ENCODE measurements at places on chromosomes 6 and 20.

DNA sequence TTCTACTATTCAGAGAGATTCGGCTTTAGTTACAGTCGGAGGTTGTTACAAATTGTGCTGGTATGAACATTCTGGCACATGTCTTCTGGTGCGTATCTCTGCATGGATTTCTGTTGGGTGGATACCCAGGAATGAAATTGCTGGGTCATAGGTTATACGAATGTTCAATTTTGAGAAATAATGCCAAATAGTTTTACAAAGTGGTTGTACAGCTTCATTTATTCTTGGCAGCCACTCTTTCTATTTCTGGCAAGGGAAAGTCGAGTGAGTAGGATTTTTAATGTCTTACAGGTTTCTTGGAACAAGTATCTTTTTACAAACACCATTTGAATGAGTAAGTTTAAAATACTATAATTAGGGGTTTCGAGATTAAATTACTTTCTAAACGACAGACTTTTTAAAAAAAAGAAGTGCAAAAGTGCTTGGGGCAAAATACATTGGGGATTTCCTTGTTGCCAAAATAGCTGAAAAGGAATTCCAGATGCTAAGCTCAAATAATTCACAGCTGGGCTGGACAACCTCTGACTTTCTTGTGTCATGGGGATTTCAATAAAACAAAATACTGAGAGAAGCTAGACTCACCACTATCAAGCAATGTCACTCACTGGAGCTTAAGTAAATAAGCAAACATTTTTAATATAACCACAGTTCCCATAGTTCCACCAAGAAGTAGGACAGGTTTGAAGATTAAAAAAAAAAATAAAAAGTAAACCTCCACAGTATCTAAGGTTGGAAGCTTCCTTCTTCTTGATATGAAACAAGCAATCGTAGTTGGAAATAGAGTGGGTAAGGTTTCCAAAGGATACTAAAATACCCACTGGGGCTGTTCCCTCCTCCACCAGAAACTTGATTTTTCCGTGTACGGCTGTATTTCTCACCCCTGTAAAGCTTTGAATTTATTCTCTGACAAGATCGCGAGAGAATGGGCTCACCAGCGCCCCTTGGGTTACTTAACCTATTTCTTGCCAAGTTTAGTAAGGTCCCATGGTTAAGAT lies 21.6 kb upstream of the GFOD1 start:
- H3K36me3 ChIP-seq = no peaks in the 10 kb centered on the region
- no peak overlapping the region for H3K4me3 ChIP-seq
- no peak for DNase-seq
- H3K4me1 ChIP-seq = no peaks in the 10 kb centered on the region
- no peak overlapping the region for H3K27ac ChIP-seq
- no peaks in the 10 kb centered on the region for H3K27me3 ChIP-seq

DNA sequence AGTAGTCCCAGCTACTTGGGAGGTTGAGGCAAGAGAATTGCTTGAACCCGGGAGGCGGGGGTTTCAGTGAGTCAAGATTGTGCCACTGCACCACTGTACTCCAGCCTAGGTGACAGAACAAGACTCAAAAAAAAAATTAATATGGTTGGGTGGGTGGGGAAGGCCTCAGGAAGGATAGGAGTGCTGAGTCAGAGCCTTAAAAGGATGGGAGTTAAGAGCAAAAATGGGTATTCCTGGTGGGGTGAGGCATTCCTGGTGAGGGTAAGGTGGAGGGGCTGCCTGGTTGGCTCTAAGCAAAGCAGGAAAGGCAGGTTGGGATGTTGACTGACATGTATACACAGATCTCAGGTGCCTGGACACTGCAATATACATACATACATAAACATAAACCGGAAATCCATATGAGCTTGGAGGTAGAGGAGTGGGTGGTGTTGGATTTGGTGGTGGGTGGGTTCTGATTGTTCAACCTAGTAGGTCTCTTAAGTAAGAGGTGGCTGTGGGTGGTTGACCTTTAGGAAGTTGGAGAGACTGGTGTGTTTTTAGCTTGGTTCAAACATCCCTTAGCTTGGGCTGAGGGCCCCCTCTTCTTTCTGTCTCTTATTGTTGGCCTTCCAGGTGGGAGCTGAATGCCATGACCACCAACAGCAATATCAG lies 1.2 kb upstream of the RRP36 start:
- peaks cover 18% of the 10 kb centered on the region for H3K36me3 ChIP-seq
- no peak overlapping the region for H3K27ac ChIP-seq
- DNase-seq = no peak
- no peak overlapping the region for H3K4me3 ChIP-seq
- H3K27me3 ChIP-seq = no peaks in the 10 kb centered on the region

- no peaks in the 10 kb centered on the region for H3K27me3 ChIP-seq
- no peak overlapping the region for H3K4me3 ChIP-seq
- H3K4me1 ChIP-seq = no peaks in the 10 kb centered on the region
- peaks cover 35% of the 10 kb centered on the region for H3K36me3 ChIP-seq
These were observed 6.5 kb downstream of the GTPBP2 start for GRCh38 chr6:43622541-43622940.

DNA sequence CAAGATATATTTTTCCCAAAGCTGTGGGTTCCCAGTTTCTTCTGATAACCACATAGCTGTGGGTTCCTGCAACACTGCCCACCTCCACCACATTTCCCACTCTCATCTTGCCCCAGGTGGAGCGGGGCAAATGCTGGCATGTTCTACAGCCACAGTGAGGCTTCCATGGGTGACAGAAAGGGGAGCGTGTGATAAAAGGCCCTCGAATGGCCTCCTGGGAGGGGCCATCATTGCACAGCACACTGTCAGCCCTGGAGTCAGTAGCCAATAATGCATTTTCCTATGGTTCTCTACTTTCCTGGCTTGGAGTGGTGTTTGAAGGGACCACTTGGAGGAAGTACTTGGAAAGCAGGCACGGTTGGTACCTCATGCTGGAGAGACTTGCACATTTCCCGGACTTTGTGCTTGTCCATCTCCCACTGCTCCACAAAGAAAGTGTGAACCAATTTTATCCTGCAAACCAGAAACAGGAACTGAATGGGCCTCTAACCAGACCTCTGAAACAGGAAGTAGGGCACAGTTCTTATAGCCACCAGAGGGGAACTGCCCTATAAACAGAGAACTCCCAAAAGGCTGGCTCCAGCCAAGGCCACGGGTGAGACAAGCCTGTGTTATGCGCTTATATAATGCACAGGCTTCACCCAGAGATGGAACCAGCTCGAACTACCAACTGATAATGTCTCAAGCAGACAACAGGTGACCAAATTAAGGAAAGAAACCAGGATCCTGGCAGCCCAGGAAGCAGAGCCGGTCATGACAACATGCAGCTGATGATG lies 8.6 kb downstream of the MAP3K5 start:
- no peak for DNase-seq
- no peaks in the 10 kb centered on the region for H3K36me3 ChIP-seq
- H3K4me3 ChIP-seq = no peak overlapping the region
- H3K27ac ChIP-seq = no peak overlapping the region
- no peaks in the 10 kb centered on the region for H3K27me3 ChIP-seq

- no peak for DNase-seq
- no peaks in the 10 kb centered on the region for H3K4me1 ChIP-seq
- no peak overlapping the region for H3K27ac ChIP-seq
- H3K27me3 ChIP-seq = no peaks in the 10 kb centered on the region
- no peaks in the 10 kb centered on the region for H3K36me3 ChIP-seq
These were observed 16.8 kb downstream of the BCL2L1 start for GRCh38 chr20:31705598-31706597.

- no peak for DNase-seq
- no peaks in the 10 kb centered on the region for H3K27me3 ChIP-seq
- H3K4me3 ChIP-seq = no peak overlapping the region
- no peak overlapping the region for H3K27ac ChIP-seq
These were observed 31.3 kb downstream of the KCNK5 start for GRCh38 chr6:39197922-39198500.

GRCh38 chr20:32442630-32443373 lies 84.7 kb downstream of the ASXL1 start:
- H3K36me3 ChIP-seq = peaks cover under 1% of the 10 kb centered on the region
- DNase-seq = no peak
- H3K27ac ChIP-seq = no peak overlapping the region
- H3K27me3 ChIP-seq = no peaks in the 10 kb centered on the region

DNA sequence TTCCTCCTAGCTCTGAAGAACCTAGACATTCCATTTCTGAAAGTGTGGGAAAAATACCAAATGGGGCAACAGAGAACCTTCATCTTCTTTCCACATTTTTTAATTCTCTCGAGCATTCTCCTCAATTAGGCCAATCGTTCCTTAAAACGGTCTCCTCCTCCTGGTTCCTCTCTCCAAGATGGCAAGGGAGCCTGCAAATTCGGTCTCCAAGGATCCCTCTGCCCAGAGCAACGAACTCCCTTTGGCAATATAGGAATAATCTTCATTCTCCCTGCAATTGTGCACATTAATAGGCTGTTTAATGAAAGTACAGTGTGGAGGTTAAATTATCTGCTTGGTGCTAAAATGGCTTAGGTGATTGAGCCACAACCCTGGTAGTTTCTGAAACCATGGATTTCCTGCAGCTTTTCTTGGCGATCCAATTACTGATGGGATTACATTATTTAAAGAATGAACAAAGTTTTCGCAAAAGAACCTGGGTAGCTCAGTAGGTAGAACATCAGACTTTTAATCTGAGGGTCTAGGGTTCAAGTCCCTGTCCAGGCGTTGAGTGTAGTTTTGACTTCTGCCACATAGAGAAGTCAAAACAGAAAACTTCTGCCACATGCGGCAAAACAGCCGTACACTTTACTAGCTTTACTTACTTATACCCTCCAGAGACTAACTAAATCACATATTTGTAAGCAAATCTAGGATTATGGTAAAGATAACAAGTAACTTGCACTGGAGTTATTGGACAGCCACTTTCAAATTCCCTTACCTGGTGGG lies 102.9 kb upstream of the ZNF184 start:
- H3K27ac ChIP-seq = no peak overlapping the region
- no peaks in the 10 kb centered on the region for H3K36me3 ChIP-seq
- H3K27me3 ChIP-seq = no peaks in the 10 kb centered on the region
- H3K4me1 ChIP-seq = no peaks in the 10 kb centered on the region
- H3K4me3 ChIP-seq = no peak overlapping the region
- peak; percentile 84 for DNase-seq

DNA sequence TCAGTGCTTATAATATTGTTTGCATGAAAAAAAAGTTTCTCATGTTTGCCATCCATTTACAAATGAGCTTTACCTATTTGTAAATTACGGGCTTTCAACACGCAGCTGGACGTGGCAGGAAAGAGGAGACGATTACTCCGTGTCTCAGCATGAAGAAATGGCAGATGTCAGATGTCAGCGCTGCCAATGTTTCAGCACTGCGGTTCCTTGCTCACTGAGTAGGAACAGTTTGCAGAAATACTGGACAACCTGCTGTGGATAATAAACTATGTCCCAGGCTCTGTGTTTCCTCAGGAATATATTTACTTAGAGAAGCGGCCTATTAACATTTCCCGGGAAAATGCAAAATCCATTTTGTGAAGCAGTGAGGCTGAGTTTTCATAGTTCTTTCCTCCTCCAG lies 22.7 kb downstream of the RAMACL start:
- no peaks in the 10 kb centered on the region for H3K27me3 ChIP-seq
- no peaks in the 10 kb centered on the region for H3K36me3 ChIP-seq
- no peak for DNase-seq

DNA sequence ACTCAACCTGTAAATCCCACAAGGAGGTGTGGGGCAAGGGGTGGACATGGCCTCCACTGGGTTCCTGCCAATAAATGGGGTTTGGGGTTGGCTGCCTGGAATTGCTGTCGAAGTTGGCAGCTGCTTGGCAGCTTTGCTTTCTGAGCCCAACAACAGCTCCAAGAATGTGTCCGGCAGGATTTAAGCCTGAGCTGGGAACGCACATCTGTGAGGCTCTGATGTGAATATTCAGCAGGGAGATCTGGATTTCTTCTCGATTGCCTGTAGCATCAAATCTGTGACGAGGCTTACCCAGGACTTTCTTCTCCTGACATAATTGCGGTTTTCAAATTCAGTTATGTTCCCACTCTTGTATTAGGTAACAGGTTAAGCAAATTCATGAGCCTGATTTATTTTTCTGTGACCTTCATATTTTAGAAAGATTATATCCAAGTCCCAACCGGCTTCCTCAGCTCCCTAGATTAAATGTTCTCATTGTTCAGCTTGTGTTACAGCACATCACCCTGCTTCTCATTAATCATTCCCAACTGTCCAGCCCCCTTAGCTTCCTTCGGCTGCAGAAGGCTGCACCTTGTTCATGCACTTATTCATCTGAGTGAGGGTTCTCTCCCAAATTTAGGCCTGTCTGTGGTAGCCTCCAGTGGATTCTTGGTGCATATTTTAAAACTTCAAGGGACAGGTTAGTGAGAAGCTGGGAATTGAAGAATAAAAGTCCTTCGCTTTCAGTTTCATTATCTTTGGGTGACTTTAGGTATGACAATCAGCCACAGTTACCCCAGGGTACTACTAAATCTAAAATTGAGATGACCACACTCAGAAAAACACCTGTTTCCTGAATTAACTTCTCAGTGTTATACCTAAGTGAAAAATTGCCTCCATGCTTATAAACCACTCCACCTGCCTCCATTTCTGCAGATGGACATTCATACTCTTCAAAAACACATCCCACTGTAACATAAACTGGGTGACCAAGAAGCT lies 310.0 kb downstream of the ESR1 start:
- no peak for DNase-seq
- H3K27ac ChIP-seq = no peak overlapping the region
- H3K4me3 ChIP-seq = no peak overlapping the region
- no peaks in the 10 kb centered on the region for H3K36me3 ChIP-seq

- H3K36me3 ChIP-seq = no peaks in the 10 kb centered on the region
- peaks cover 4% of the 10 kb centered on the region for H3K27me3 ChIP-seq
- no peak overlapping the region for H3K27ac ChIP-seq
- no peak for DNase-seq
- no peaks in the 10 kb centered on the region for H3K4me1 ChIP-seq
These were observed 4.1 kb upstream of the CRYBG1 start for GRCh38 chr6:106356378-106356777.

GRCh38 chr6:162728706-162729105 lies 932 bp downstream of the PACRG start:
- H3K36me3 ChIP-seq = no peaks in the 10 kb centered on the region
- H3K27me3 ChIP-seq = no peaks in the 10 kb centered on the region
- no peak overlapping the region for H3K27ac ChIP-seq
- no peaks in the 10 kb centered on the region for H3K4me1 ChIP-seq

DNA sequence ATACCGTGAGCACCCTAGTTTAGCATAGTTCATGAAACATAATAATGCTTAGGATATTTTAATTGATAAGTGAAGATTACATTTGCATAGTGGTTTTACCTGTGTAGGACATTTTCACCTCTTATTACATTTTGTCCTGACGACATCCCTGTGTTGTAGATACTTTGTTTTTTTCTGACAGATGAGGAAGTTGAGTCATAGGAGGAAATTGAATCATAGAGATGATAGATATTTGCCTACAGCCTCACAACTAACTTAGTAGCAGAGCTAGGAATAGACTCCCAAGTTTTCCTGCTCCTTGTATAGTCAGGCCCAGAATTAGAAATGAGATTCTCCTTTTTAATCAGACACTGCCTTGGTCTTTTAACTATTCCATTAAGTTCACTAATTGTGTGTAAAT lies 100.5 kb upstream of the SUPT3H start:
- H3K4me1 ChIP-seq = no peaks in the 10 kb centered on the region
- no peak overlapping the region for H3K4me3 ChIP-seq
- DNase-seq = no peak

All from mesendoderm (in vitro differentiated cells).